ENCODE measurements at places on chromosomes 3 and 15. TPM values are rescaled to one million over a fixed set of nuclear protein-coding genes. Genes with fewer than 3 reads are reported as not detected.

MFSD1 gene
- total RNA-seq = 81.0 TPM

- no peak for DNase-seq
These were observed 32.1 kb downstream of the CYFIP1 start for GRCh38 chr15:22948056-22948455.

- no peak for DNase-seq
These were observed 36.4 kb downstream of the MB21D2 start for GRCh38 chr3:192881159-192881786.

TRIM42 gene
- not detected for total RNA-seq

IL12A gene
- 0.57 TPM for total RNA-seq

GRCh38 chr15:88788816-88789215 lies 14.4 kb upstream of the ACAN start:
- DNase-seq = no peak

- no peak for DNase-seq
These were observed 356.2 kb downstream of the CNTN4 start for GRCh38 chr3:2454865-2455264.

DNA sequence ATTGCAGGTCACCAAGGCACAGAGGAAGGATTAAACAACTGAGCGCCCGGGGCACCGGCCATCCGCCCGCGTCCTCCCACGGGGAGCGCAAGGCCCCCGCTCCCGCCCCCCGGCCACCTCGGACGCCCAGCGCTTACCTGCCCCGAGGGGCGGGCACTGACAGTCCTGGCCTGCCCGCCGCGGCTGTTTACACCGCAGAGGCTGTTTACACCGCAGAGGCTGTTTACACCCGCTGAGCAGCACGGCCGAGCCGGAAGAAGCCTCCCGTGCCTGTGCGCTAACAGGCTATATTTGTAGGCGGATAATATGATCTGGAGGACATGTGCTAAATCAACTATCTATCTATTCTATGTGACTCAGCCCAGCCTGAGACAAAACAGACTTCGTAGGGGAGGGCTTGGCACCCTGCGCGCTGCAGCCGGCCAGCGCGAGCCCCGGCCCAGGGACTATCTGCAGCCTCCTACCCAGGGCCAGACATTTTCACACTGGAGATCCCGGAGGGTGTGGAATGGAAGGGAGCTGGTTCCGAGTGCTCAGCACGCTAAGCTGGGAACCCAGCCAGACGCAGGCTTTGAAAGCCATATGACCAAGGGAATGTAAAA lies at the start of gene LRRC2:
Gene LRRC2 (minus strand): TSS at position 263 of the 602 bp plus-strand sequence. CDS start 14,711 bp downstream, outside the sequence.
- no peak for DNase-seq

SLC51B gene
- total RNA-seq = not detected

DNA sequence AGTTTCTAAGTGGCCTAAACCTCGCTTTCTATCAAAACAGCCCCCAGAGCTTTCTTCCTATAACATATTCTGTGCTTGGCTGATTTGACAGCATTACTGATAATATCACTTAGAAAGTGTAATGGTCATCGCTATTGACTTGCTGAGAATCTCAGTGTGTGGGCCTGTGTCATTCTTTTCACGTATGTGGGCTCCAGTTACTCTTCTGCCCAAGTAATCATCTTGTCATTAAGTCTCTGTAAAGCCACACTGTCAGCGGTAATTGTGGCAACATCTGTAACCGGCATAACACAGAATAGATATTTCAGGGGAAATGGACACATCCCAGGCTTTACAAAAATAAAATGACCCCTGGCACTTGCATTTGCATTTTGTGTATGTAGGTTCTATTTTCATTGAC lies 313.6 kb upstream of the LMCD1 start:
- no peak for DNase-seq

GP9 gene
- not detected for total RNA-seq

DNA sequence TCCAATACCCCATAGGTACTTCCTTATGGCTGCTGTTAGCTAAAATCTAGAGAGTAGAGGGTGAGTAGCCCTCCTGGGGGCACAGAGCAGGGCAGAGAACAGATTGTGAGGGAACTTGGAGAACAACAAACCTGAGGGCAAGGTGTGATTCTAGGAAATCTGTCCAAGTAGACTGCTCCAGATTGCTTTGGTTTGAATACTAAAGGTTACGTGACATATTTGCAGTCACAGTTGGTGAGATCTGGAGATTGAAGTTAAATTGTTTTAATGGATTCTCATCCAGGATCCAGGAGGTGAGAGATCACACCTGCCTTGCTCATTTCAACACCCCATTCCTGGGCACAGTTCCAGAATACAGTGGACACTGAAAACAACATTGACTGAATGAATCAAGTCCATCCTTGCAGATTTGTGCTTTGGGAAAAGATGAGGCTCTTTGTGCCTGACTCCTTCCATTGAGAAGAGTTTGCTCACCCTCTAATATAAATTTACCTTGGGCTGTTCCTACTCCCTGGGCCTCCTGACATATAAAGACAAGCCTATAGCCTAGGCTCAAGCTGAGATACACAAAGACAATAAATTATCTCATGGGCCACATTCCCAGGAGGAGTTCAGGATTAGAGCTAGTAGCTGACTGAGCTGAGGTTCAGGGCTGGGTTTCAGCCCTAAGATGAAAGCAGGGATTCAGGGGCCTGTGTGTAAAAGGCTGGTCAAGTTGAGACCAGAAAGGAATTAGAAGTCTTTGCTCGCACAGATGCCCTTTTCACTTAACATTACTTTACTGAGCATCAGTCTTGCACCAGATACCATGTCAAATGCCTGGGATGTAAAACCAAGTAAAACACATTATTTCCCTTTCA lies 400.9 kb upstream of the MCTP2 start:
- DNase-seq = no peak

- no peak for DNase-seq
These were observed 12.6 kb downstream of the TIPARP start for GRCh38 chr3:156687023-156687422.

- DNase-seq = peak; percentile 63
These were observed 4.0 kb upstream of the TMEM89 start for GRCh38 chr3:48625600-48625999.

TNFSF10 gene
- 16.5 TPM for total RNA-seq

GRCh38 chr3:170907637-170908234 lies 701 bp downstream of the EIF5A2 start:
- DNase-seq = no peak

GRCh38 chr3:185207481-185207880 lies 46.4 kb downstream of the EHHADH start:
- DNase-seq = no peak

- DNase-seq = peak; percentile 60
These were observed 114.6 kb downstream of the CYP19A1 start for GRCh38 chr15:51223771-51224229.

GRCh38 chr15:101386006-101386405 lies 91.0 kb upstream of the SNRPA1 start:
- peak; percentile 39 for DNase-seq

EIF4E3 gene
- 29.3 TPM for total RNA-seq

FETUB gene
- total RNA-seq = not detected
